ENCODE measurements at places on chromosomes 11 and 22. TPM values are rescaled to one million over a fixed set of nuclear protein-coding genes. Genes with fewer than 3 reads are reported as not detected.

The CEND1 gene
- total RNA-seq, result 1.1 TPM

The TMEM151A gene
- total RNA-seq, result not detected

The TUB gene
- total RNA-seq, result 0.07 TPM

The OR51A4 gene
- not detected for total RNA-seq

The C11orf97 gene
- not detected for total RNA-seq

DNA sequence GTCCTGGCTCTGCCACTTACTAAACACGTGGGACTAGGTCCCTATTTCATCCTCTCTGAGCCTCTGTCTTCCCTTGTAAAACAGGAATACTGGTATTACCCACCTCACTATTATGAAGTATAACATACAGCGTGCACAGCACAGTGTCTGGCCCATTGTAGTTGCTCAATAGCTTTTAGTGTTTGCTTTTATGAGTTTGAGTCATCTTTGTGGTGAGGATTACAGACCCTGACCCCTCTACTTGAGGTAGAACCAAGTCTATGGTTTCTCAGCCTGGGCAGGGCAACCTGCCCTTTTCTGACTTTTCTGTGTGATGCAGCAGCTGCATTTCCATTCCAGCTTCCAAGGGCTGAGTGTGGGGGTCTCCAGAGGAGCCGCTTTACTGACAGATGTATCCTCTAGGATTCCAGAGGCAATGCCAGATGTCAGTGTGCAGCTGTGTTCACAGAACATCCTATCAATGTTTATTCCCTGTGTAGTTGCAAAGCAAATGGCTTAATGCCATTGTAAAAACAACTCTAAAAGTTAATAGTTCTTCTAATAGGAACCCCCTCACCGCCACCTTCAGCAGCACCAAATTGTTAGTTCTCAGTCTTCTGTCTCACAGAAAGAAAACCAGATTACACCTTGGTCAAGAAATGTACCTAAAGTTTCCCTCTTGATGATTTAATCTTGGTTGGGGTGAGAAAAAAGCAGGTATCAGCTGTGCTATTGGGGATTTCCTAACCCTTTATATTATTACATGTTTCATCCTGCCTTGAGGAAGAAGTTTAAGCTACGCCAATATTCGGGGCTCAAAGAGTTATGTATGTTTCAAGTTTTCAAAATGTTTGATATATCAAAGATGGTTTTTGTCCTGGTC lies 16.8 kb downstream of the PRR5L start:
- no peak for DNase-seq

- no peak for DNase-seq
Measured at GRCh38 chr11:56889986-56890385, 98.7 kb upstream of the OR5AK2 start.

DNA sequence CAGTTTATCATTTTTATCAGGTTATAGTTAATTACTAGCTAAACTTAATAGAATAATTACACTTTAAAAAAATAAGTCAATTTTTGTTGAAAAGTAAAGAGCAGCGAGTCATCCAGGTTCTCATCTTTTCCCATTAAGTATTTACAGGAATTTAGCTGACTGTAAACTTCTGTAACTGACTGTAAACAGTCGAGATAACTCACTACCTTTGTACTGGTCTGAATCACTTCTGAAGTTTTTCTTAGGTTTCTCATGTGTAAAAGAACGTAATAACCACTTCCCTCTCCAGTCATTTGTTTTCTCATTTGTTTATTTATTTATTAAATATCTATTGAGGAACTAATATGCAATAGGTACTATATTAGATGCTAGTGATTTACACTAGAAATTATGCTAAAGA lies 270.8 kb downstream of the DYNC2H1 start:
- no peak for DNase-seq

- no peak for DNase-seq
Measured at GRCh38 chr11:18093959-18094358, 11.9 kb downstream of the SAAL1 start.

DNA sequence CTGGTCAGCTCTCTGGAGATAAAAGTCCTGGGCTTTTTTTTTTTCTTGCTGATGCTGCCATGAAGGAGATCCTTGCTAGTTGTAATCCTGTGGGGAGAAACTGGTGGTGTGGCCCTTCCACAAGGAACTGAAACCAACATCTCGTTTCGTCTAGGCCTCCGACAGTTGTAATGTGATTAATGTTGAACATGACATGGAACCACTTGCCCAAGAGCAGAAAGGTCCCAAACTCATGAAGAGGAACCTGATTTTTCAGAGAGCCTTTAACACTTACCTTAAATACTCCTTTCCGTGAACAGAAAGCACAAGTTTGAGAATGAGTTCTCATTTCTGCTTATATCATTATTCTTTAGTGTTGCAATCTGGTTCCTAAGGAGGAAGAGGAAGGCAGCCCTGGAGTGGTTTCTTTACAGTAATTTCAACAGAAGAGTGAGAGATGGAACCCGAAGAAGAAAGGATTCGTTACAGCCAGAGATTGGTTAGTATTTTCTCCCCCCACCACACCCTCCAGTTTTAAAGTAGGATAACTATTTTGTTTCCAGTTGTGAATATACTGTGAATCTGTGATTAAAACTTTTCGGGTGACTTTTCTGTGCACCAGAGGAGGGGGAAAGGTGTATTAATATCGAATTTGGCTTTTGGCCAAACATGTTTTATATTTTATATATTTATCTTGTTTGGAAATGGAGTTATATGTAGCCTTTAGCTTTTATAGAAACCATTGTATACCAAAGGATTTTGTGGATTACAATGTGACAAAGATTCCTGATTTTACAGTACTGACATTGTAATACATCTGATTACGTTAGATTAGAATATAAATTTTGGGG lies 2.0 kb downstream of the KDM2A start:
- peak; percentile 16 for DNase-seq

DNA sequence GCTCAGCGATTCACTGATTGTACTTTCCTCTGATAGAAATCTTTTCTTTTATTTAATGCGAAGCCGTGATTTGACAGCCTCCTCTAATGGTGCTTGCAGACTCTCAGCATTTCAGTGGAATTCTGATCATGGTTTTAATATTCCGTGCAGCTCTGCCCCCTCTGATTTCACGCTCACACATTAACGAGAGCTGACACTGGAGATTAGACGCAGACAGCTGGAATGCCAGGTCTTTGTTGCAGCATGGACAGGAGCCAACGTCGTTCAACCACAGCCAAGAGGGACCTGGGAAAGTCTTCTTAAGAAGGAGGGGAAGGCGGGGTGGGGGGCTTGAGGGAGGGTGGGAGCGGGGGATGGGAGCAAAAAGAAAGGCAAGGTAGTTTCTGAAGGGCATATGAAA lies 186.4 kb downstream of the BLID start:
- DNase-seq, result no peak

- no peak for DNase-seq
Measured at GRCh38 chr11:34299284-34299972, 58.4 kb downstream of the ABTB2 start.

DNA sequence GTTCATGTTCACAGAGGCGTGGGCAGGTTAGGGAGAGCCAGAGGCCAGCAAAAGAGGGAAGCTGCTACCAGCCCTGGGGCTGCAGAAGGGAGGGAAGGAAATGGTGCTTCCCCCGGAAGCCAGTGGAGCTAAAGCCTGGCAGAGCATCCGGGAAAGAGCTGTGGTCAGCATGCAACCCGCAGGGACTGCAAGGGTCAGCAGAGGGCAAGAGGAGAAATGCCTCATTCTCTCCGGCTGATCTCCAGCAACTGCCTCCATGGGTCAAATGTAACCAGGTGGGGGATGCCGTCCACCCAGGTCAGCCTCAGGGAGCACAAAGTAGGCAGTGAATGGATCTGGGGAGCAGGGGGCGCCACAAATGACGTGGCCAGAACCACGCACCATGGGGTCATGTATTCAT lies 36.9 kb upstream of the PRR5 start:
- no peak for DNase-seq

DNA sequence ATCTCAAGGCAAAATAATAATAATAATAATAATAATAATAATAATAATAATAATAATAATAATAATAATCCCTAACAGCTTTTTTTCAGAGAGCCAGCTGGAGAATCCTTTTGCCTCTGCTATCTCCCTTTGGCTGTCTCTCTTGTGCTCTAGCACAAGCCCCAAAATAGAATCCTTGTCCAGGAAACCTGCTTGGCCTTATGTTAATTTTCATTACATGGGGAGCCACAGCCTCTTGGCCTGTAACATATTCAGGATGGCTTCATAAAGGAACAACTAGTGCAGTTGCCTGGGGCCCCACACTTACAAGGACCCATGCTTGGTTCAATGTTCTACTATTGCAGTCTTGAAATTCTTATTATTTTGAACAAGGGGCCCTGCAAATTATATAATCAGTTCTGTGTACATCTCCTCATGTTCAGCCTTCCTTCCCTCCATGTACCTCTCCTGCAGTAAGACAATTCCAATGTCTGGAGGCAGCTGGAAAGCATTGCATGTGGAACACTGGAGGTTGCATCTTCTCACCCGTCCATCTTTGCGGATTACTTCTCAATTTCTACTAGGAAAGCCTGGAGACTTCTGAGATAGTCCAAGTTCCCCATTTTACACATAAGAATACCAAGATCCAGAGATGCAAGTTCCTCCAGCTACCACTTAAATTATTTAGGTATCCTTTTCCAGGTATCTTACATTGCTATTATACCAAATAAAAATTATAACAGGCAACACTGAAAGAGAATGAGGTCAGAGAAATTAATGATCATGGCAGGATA lies 37.8 kb upstream of the SORL1 start:
- DNase-seq, result no peak

- DNase-seq, result peak; percentile 47
Measured at GRCh38 chr22:46052801-46053562, 76.0 kb upstream of the WNT7B start.

- DNase-seq, result no peak
Measured at GRCh38 chr11:115488945-115489344, 15.3 kb downstream of the CADM1 start.

GRCh38 chr22:30876915-30877553 lies 91.5 kb downstream of the MORC2 start:
- DNase-seq, result no peak

GRCh38 chr11:57597461-57597915 lies at the start of gene SERPING1:
Gene SERPING1 (plus strand): TSS chr11:57597685. CDS start chr11:57598271, 586 bp downstream.
- DNase-seq, result no peak

- DNase-seq, result no peak
Measured at GRCh38 chr22:42439821-42440674, 7.8 kb upstream of the NFAM1 start.

DNA sequence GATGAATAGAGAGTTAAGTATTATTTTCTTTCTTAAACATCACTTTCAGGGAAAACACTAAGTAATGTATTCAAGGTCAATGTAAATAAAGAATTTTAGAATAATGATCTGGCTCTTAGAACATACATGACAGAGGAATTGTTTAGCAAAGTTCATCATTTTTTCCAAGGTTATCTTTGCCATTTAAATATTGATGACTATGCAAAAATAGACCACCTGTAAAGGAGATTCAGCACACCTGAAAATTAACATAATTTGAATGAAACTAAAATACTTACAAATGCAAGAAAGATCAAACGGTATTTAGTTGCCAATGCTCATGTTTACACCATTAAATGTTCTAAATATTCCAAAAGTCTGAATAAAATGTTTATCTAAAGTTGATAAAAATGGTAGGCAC lies 782.6 kb upstream of the CHORDC1 start:
- no peak for DNase-seq

DNA sequence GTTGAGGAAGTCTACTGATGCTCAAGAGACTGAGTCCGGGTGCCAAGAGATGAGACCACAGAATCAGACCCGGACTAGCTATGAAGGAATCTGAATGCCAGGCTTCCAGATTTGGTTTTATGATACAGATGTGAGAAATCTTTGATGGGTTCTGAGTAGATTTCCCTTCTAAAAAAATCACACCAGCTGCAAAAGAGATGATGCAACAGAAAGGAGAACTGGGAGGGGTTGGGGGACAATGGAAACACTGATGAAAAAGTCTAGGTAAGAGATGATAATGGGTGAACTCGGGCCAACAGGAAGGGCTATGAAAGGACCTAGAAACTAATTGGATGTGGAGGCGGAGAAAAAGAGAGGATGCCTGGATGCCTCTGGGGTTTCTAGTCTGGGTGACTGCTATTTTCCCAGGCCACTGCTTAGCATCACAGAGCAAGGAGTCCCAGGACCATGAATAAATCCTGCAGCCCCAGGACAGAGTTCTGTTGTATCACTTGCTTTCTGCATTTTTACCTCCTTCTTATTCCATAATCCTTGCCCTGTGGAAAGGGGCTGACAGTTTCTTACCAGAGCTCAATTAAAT lies 115.4 kb upstream of the SEZ6L start:
- no peak for DNase-seq

DNA sequence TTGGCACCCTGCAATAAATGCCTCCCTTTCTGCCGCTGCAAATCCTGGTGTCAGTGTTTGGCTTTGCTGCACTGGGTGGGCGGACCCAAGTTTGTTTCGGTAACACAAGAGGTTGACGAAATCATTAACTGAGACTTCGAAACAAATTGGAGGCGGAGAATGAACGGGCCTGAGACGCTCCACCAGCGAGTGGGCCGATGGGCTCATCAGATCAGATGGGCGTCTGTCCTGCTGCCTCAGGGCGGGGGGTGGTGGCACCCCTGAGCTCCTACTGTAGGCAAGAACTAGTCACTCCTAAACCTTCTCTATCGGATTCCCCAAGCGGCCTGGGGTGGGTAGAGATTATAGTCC lies 918 bp upstream of the CAPN5 start:
- peak; percentile 51 for DNase-seq

GRCh38 chr11:2772544-2773031 lies 72.8 kb upstream of the KCNQ1OT1 start:
- DNase-seq, result no peak

GRCh38 chr22:23970816-23971486 lies 3.3 kb downstream of the DDT start:
- peak; percentile 52 for DNase-seq

GRCh38 chr11:24963852-24964251 lies 467.0 kb downstream of the LUZP2 start:
- DNase-seq, result no peak

- DNase-seq, result peak; percentile 36
Measured at GRCh38 chr11:62710001-62710345, 2.5 kb downstream of the GNG3 start.

DNA sequence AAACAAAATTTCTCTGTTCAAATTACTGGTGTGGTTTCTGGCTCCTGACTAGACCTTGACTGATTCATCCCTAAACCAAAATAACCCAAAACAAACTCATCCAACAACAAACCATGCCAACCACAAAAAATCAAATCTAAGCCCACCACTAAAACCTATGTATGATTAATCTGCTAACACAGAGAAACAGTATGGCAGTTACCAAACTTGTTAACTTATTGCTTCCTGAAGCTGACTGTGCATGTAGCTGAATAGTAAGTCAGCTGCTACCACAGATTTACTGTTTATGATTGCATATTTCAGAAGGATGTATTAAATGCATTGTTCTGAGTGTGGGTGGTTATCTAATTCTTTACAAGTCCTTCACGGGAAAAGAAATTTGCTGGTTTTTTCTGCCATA lies 231.1 kb downstream of the SWAP70 start:
- DNase-seq, result no peak

GRCh38 chr11:8832571-8833260 lies 78.3 kb upstream of the AKIP1 start:
- no peak for DNase-seq

DNA sequence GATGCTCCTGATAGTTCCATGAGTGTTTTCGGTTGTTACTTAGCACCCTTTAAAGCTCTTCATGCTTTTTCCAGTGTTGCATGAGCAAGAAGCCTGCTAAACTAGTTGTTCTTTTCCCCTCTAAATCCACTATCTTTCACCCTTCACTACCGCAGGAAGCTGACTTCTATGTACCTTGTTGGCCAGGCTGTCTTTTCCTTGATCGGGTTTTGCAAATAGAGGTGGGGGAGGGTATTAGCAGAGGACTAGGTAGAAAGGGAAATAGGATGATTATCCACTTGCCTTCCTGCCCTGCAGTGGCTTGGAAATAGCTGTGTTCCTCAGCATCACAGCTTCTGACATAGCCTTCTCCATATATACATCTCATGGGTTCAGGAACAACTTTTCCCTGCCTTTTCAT lies 23.9 kb downstream of the AASDHPPT start:
- no peak for DNase-seq

All from activated naive CD4-positive, alpha-beta T cell treated with anti-CD3 and anti-CD28 coated beads, Interleukin-2, amount 50 U/mL, for 72 hours (primary cell).